NCI-H1436 treated with DMSO at 0.1 percent for 48 hours (cell line): ENCODE measurements at places on chromosomes 16 and 17.

DNA sequence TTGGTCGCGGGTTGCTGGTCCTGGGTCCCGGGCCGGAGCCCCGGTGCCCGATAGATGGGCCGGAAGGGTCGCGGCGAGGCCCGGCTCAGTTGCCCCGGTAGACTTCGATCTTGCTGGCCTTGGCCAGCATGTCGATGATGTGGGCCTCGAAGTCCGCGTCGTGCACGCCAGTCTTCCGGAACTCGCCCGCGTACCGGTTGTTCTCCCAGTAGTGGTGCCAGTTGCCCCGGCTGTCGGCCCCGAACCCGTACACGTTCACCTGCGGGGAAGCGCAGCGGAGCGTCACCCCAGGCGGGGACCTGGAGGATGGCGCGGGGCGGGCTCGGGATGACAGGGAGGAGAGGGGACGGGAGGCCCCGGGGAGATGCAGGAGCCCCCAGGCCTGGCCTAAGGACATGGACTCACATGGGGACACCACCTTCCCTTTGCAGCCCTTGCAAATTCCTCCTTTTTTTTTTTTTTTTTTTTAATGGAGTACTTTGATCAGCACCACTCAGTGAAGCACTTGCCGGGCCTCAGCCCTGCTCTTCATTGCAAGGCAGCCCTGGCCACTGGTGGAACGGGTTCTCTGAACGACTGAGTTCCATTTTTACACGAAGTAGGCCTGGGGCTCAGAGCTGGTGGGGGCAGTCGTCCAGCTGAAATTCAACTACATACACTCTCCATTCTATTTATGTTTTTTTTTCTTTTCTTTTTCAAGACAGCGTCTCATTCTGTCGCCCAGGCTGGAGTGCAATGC, 35.1 kb downstream of the DDX19A start:
- DNase-seq = no peak

DNA sequence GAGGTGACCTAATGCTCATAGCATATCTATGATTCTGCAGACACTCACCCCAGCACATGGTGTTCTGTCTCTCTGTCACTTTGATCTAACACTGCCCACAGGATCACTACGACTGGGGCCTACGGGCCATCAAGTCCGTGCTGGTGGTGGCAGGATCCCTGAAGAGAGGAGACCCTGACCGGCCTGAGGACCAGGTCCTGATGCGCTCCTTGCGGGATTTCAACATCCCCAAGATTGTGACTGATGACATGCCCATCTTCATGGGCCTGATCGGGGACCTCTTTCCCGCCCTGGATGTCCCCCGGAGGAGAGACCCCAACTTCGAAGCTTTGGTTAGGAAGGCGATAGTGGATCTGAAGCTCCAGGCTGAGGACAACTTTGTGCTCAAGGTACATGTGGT, 146.4 kb downstream of the DNAH9 start:
- no peak for DNase-seq

DNA sequence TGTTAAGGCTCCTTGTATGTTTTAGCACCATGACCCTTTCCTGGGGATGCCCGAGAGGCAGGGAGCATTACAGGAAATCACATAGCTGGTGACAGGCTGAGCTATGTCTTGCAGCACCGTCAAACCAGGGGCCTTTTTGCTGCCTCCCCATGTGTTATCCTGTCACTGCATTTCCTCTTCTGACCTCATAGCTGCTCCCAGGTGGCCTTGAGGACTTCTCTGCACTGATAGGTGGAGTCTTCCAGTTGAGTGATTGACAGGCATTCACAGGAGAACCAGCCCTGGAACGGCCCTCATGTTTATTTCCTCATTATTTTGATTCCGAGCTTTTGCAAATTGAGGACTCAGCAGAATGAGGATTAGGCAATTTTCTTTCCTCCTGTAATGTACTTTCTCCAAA, 349.6 kb downstream of the HAPSTR1 start:
- no peak for DNase-seq

DNA sequence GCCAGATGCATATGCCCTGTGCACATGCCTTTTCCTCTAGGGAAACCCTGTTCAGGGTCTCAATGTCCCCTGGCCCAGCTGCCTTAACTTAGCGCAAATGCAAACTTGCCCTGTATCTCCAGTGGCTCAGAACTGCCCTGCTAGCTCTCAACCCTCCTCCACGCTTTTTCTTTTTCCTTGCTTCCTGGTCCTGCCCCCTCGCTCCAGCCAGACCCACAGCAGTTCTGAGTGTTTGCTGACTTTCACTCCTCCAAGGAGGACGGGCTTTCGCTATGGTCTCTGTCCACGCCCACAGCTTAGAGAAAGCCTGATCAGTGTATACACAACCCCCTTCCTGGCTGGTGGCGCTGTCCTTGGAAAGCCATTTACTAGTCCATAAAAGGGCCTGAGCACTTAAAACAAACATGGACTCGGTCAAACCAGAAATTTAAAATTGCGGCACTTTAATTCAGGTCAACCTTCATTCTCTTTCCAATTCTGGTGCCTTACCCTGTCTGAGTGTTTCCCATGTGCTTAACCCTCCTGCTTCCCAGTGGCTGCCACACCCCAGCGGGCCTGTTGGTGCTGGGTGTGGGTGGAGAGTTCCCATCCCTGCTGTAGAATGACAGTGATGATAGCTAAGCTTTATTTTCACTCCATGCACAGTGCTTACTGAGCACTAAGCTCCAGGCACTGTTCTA, 15.6 kb upstream of the TMEM98 start:
- no peak for DNase-seq

DNA sequence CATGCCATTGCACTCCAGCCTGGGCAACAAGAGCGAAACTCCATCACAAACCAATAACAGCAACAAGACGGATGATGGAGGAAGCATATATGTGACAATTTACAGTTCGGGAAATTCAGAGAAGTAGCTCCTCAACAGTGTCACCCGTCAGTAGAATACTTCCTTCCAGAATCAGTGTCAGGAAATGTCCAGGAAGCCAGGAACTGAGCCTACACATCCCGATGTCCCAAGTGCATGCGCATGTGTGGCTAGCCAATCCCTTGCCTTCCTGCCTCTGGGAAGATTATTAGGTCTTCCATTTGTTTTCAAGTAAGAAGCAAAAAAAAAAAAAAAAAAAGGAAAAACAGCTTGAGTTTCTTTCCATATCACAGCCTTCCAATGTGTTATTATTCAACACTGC, 1.4 kb upstream of the PITPNC1 start:
- DNase-seq = no peak

- no peak for DNase-seq
These were observed 468 bp downstream of the FLYWCH2 start for GRCh38 chr16:2883458-2883908.

GRCh38 chr17:12790249-12791106, 1.2 kb downstream of the ARHGAP44 start:
- DNase-seq = no peak

DNA sequence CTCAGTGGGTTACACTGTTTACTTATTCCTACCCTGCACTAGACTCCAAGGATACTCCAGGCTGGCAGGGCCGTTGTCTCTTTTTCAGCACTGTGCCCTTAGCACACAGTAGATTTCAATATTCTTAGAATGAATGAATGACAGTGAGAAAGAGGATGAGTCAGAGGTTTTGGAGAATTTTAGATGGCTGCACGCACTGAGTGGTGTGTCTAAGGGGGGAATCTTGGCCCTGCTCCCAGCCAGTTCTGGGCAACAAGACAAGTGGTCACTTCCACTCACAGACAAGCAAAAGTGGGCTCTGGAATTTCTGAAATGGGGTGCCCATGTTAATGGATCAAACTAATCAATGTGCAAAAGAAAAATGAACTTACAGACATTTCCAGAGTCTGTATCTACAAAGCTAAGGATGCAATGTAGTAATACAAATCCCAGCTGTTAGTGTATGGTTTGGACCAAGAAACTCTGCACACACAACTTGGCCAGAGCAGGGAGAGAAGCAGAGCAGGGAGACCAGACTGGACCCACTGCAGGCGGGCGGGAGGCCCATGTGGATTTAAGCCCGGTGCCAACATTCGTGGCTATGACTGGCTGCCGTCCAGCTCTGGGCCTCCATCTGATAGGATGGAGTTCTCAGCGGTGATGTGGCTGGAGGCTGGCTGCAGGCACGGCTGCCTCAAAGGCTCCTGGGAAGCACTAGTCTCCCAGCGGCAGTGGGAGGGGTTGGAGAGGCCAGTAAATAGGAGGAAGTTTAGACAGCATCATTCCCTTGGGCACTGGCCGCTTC, 95.6 kb upstream of the CDYL2 start:
- no peak for DNase-seq

DNA sequence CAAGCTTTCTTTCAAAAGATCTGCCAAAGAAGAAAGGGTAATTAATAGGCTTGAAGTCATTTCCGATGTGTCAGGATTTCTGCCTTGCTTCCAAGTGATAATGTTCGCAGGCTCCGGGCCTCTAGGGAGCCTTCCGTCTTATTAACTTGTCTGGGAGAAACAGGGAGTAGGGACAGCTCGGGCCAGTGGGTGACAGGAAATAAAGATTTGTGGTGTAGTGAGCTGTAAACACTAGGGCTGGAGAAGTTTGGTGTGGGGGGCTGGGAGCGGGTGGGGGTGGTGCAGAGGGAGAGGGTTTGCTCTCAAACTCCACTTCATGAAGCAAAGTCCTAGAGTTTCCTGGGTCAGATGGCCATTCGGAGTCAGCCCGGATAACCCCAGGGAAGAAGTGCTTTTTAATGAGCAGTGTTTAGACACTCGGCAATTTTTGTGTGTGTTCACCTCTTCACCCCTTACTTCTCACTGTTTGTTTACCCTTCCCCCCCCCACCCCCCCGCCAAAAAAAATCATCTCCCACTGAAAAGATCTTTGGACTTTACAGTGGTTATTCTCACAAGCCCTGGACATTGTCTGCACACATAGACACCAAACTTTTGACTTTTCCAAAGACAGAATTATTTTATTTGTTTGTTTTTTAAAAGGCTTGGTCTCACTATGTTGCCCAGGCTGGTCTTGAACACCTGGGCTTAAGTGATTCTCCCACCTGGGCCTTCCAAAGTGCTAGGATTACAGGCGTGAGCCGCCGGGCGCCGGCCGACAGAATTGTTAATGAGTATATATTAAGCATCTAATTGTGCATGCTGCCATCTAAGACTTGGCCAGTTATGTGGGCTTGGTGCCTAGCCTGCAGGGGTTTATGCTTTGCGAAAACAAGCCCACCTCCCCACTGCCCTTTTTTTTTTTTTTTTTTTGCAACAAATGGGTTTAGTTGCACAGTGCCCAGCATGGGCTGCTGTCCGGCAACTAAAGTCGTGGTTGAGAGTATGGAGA, 196.4 kb downstream of the CCDC182 start:
- no peak for DNase-seq

DNA sequence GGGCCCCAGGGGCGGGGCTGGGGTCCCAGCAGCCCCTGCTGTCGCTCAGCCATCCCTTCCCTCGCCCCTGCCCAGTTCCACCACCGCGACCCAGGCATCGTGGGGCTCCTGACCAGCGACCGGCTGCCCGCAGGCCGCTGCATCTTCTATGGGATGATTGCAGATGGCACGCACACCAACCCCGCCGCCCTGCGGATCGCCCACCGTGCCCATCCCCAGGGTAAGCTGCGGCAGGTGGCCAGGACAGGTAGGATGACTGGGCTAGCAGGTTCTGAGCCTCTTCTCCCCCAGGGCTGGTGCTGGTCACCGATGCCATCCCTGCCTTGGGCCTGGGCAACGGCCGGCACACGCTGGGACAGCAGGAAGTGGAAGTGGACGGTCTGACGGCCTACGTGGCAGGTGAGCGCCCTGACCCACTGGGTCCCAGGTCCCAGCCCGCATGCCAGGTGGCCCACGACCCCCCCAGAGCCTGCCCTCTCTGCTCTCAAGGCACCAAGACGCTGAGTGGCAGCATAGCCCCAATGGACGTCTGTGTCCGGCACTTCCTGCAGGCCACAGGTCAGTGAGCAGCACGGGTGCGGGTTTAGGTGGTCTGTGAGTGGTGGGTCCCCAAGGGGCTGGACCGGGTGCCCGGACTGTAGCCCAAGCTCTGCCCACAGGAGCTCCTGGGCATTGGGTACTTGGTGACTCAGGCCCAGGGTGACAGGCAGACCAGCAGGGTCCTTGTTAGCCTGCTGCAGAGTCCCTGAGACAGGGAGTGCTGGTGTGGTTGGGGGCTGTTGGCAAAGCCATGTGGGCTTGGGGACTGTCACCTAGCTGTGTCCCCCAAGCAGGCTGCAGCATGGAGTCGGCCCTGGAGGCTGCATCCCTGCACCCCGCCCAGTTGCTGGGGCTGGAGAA, 2.8 kb downstream of the CEMP1 start:
- no peak for DNase-seq

- DNase-seq = no peak
These were observed 135.6 kb downstream of the AATF start for GRCh38 chr17:37084372-37084771.

- no peak for DNase-seq
These were observed 1.6 kb upstream of the SEBOX start for GRCh38 chr17:28366605-28367004.

- no peak for DNase-seq
These were observed 74.8 kb upstream of the GRIN2A start for GRCh38 chr16:10256784-10257641.

GRCh38 chr16:90070440-90070839, 6.7 kb downstream of the PRDM7 start:
- no peak for DNase-seq

GRCh38 chr17:33073416-33073815, 81.8 kb downstream of the SPACA3 start:
- no peak for DNase-seq

GRCh38 chr17:63222655-63223054, 223.5 kb downstream of the CYB561 start:
- no peak for DNase-seq
